ENCODE measurements at places on chromosomes 4 and X. TPM values are rescaled to one million over a fixed set of nuclear protein-coding genes. Genes with fewer than 3 reads are reported as not detected.

The TSC22D3 gene
- 41.5 TPM for total RNA-seq

The DMP1 gene
- not detected for total RNA-seq

The VEGFD gene
- 0.25 TPM for total RNA-seq

The DCAF8L2 gene
- not detected for total RNA-seq

The SGMS2 gene
- total RNA-seq: 96.4 TPM

The NXF2B gene
- total RNA-seq: not detected

The MAPK10 gene
- total RNA-seq: 21.1 TPM

The PAGE2B gene
- not detected for total RNA-seq

The TMPRSS11B gene
- not detected for total RNA-seq

The CPZ gene
- 0.66 TPM for total RNA-seq

The QRFPR gene
- not detected for total RNA-seq

The ADH7 gene
- total RNA-seq: not detected

The JADE3 gene
- 3.0 TPM for total RNA-seq

The NKX3-2 gene
- total RNA-seq: 0.55 TPM

The C4orf50 gene
- total RNA-seq: not detected

Measured in uterine smooth muscle cell (primary cell).